ENCODE measurements at places on chromosomes 4 and X.

DNA sequence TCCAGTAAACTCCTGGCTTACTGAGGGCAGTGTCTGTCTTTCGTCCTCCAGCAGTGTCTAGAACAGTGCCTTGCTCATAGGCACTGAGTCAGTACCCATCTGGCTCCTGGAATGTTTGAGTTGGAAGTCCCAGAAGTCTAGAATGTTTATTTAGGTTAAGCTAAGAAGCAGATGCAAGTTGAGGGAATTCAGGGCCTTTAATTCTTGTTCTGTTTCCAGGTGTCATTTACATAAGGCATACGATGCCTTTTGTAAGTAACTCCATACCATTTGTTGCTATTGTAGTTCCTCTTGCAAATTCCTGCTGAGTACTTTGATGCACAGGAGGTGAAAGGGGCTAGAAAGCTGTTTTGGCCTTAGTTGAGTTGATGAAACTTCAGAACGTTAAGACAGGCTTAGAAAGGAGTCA is 22.2 kb downstream of the ARHGAP10 start:
- no peak for DNase-seq

GRCh38 chr4:5118091-5118786 is 67.0 kb downstream of the STK32B start:
- DNase-seq, result no peak

DNA sequence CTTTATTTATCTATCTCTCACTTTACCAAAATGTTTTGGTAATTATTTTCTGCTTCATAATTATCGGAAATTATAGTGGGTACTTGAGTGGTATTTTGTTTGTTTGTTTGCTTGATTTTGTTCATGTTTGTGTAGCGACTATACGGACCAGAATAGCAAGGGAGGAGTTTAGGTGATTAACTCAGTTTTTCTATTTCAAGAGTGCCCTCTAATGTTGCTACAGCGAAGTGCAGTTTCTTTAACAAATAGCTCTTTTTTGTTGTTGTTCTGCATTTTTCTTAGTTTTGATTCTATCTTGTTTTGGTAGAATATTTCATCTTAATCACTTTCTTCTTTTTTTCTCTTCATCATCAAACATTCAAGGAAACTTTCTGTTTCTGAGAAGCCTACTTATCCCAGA is 40.8 kb upstream of the QRFPR start:
- DNase-seq, result no peak

DNA sequence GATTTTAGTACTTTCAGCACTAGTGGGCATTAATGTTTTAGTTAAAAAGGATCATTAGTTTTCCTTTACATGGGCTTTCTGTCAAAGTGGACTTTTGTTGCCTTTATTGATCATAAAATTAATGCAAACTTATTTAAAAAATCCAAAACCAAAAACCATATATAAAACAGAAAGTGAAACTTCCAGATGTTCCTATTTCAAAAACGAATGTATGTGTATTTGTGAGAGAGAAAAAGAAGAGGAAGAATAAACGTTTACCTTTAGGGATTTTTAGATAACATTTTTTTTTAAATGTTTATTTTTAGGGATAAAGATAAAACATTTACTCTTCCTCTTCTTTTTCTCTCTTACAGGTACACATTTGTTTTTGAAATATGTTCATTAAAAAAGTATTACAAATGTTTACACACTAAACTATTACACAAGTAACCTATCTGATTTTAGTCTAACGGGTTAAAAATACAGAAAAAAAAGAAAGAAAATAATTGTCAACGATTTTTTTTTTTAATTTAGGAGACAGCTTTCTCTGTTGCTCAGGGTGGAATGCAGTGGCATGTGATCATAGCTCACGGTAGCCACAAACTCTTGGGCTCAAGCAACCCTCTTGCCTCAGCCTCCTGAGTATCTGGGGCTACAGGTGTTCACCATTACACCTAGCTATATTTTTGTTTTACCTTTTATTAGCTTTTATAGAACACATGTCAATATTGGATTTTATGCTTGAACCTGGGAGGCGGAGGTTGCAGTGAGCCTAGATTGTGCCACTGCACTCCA is 16.8 kb upstream of the COX18 start:
- no peak for DNase-seq

DNA sequence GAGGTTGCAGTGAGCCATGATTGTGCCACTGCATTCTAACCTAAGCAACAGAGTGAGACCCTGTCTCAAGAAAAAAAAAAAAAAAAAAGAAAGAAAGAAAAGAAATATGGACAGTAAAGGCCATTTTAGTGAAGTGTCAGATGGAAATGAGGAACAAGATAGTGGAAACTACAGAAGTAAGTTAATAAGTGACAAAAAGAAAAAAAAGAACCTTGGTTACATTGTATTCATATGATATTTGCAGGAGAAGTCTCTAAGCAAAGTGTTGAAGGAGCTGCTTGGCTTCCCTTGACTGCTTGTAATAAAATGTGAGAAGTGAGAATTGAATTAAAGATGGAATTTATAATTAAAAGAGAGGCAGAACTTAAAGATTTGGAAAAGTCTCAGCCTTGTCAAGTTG is 73.2 kb downstream of the HOPX start:
- DNase-seq, result no peak

GRCh38 chr4:17204908-17205307 is 306.5 kb upstream of the LDB2 start:
- no peak for DNase-seq

DNA sequence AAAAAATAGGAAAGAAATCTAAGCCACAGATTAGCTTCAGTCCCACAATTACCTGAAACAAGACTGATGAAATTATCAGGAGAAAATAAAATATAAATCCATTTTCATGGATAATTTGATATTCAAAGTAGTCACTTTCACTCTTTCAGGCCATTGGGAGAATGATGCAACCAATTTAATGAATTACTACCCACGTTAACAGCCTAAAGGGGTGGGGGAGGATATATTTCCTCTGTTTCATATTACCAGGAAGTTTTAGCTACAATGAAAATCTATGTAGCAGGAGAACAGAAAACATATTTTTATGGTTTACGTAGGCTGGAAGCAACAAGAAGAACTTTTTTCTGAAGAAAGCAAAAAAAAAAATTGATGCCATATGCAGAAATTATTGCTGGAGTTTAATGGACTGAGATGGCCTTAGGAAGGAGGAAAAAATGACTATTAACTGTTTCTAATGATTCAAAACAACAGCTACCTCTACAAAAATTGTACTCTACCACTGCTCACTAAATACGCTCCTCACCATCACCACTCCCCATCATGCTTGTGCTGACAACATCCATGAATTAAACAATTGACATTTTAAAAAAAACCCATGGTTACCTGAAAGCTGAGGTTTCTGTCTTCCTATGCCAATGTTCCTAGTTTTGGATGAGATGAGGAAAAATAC is 100.9 kb downstream of the CXXC4 start:
- no peak for DNase-seq

DNA sequence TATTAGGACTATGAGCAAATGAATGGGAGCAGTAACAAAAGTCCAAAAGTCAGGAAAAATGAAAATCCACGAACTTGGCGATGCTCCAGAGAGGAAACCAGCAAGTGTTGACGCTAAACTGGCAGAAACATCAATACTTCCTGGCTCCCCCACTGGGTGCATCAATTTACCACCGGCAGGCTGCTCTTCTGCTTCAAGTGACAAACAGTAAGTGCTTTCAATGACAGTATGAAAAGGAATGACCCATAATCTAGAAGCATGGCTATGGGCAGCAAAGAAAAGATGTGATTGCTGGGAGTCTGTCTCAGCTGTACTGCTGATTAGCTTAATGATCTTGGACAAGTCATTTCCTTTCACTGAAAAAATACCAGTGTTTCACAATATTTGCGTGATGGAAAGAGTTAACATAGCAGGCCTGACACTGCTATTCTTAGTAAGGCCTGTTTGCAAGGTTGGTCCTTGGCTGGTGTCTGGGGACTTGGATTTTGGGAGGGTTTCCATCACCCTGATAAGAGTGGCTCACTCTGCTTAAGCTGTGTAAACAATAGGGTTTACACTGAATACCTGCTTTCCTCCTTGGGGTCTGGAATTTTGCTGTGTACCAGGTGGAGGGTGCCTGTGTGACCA is 8.7 kb downstream of the ATP11C start:
- no peak for DNase-seq

DNA sequence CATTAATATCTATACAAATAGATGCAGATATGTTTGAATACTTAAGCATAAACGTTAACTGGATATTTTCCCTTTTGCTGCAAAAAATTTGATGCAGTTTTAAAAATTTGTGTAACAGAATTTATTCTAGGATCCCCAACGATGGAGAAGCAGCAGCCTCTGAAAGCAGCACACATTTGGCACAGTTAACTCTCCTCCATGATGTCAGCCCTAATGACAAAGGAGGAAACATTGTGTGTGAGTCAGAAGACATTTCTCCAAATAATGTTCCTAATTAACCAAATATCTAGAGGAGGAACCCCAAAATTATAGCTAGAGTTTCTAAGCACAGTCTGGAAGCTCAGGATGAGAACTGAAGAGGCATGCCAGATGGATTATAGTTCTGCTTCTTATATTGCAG is 281.9 kb upstream of the MAD2L1 start:
- no peak for DNase-seq

GRCh38 chrX:3177851-3178250 is 136.6 kb downstream of the ARSF start:
- no peak for DNase-seq

DNA sequence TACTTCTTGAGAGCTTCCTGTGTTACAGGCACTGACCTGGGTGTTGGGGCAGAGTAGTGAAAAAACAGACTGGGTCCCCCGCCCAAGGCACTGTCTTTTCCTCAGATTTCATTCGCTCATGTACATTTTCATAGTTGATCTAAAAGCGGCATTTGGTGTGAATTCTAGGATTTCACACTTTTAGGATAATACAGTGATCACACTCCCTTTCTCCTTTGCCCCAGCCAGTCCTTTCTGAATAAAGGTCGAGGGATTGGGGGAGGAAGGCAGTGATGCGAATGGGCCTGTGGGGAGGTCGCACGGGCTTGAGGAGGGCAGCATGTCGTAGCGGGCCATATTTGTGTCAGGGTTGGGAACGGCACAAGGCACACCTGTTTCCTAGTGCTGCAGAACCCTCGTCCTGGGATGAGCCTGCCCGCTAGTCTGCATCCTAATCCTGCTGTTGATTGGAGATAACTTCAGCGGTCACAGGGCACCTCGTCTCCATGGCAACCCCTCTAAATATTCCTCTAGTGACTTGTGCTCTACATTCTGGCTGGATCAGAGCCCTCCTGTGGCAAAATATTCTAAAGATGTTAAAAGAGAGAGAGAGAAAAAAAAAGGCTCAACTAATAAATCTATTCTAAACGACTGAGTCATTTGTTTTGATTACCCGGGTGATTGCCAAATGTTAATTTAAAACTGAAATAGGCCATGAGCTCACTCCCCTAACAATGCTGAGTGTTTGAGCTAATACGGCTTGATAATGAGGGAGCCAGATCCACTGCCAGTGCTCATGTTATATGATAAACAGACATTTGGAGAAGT is 21.8 kb downstream of the FHL1 start:
- no peak for DNase-seq

DNA sequence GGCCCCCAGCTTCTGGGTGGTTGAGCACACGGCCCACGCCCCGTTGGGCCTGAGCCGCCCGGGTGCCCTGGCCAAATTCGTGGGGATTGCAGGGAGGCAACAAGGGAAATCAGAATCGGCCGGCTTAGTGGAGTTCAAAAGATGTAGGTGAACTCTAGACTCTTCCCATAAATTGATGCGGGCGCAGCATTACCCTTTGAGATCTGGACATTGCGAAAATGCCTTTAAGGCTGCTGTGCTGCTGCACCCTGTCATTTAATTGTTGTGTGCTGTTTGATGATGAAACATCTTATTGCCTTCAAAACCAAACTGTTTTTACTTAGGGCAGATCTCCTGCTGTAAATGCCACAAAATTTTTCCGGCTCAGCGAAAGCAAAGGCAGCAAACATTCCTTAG is 409 bp upstream of the MPP1 start:
- DNase-seq, result no peak

DNA sequence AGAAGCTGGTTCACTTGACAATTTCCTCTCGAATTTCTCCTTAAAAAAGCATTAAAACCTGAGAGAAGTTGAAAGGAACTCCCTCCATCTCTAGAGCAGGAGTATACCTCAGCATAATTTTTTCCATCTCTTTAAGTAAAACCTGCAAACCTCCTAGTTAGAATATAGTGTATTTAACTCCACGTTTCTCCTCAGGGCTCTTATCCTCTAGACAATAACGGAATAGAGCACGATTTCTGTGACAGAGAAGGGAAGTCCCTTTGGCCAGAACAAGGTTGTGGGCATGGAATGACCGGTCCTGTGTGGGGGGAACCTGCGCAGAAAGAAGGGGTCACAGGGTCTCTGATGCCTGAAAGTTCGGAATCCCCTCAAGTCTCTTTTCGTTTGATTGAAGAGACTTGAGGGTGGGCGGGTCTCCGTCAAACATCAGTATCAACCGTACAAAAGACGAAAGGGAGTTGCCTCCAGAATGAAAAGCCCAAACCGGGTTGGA is 697 bp downstream of the ZNF280C start:
- DNase-seq, result no peak

GRCh38 chr4:6794189-6794588 is 11.7 kb downstream of the KIAA0232 start:
- DNase-seq, result no peak

- no peak for DNase-seq
Measured at GRCh38 chr4:124290678-124291077, 421.9 kb downstream of the ANKRD50 start.

DNA sequence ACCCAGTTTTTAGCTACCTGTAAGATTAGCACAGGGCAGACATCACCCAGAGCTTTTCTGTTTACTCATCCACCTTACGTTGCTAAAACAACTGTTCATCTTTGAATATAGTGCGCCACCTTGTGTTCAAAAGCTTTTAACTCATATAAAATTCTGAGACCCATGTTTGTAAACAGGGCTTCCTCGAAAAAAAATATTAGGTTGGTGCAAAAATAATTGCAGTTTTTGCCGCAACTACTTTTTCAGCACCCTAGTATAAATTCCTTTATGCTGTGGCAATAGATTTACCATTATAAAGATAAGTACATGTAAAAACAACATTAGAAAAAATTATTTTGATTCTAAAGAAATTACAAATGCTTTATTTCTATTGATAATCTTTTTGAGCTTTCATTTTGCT is 147.9 kb downstream of the LRBA start:
- no peak for DNase-seq

GRCh38 chr4:177478496-177478895 is 36.3 kb upstream of the AGA start:
- no peak for DNase-seq

- no peak for DNase-seq
Measured at GRCh38 chr4:103423261-103423660, 225.1 kb upstream of the CENPE start.
